Activated T-helper 1 cell treated with anti-CD3 and anti-CD28 coated beads, Interleukin-12 subunit alpha, Interleukin-12 subunit beta, Interleukin-2, Interleukin-4 antibody, amounts not matched to agents 30 ng/mL and 10 ng/mL and 1 ng/mL, durations not matched to agents 14 hours and 24 hours and 36 hours (primary cell): ENCODE measurements at places on chromosomes 11 and 22. TPM values are rescaled to one million over a fixed set of nuclear protein-coding genes. Genes with fewer than 3 reads are reported as not detected.

GRCh38 chr22:50207383-50208140, 6.8 kb downstream of the SELENOO start:
- peaks cover 11% of the 10 kb centered on the region for H3K4me1 ChIP-seq
- DNase-seq: no peak
- H3K27me3 ChIP-seq: no peaks in the 10 kb centered on the region
- H3K36me3 ChIP-seq: peaks cover 26% of the 10 kb centered on the region
- no peak overlapping the region for H3K4me3 ChIP-seq

GRCh38 chr11:17751558-17751957, 17.0 kb downstream of the KCNC1 start:
- no peak for DNase-seq
- H3K4me3 ChIP-seq: no peak overlapping the region
- no peaks in the 10 kb centered on the region for H3K27me3 ChIP-seq
- no peak overlapping the region for H3K27ac ChIP-seq

DNA sequence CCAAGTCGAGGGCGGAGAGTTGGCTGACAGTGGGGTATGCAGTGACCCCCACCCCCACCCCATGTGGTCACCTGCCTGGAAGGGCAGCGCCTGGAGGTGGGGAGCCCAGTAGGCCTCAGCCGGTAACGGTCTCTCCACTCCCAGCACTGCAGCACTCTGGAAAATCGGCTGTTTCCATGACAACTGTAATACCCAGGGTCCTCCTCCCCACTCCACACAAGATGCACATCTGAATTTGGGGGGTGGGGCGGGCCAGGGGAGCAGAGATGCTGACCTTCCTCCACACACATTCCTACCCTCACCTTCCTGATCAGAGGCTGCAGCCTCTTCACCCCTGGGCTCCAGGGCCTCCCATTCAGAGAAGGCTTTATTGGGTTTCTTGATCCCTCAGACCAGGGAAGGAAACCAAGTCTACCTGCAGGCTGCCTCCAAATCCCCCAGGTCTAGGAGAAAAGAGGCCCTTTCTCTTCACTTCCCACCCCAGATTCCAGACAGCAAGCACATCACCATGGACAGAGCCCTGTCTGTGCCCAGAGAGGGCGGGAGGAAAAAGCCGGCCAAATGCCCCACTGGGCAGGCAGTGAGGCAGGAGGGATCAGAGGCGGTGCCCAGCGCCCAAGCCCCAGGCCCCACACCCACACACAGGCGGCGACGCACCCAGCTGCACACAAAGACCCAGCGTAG, 46.5 kb downstream of the SLC22A12 start:
- no peak for DNase-seq
- no peaks in the 10 kb centered on the region for H3K36me3 ChIP-seq
- H3K4me1 ChIP-seq: peaks cover 10% of the 10 kb centered on the region
- no peak overlapping the region for H3K4me3 ChIP-seq
- peaks cover 5% of the 10 kb centered on the region for H3K27me3 ChIP-seq
- no peak overlapping the region for H3K27ac ChIP-seq

ZNF70 gene
- 2.1 and 2.2 TPM in 2 replicates for total RNA-seq

- no peaks in the 10 kb centered on the region for H3K36me3 ChIP-seq
- no peak for DNase-seq
- H3K4me3 ChIP-seq: no peak overlapping the region
- no peaks in the 10 kb centered on the region for H3K4me1 ChIP-seq
Observed at GRCh38 chr11:18748766-18749365, 22.9 kb upstream of the IGSF22 start.

OR4D5 gene
- total RNA-seq: not detected in 2 replicates

DNA sequence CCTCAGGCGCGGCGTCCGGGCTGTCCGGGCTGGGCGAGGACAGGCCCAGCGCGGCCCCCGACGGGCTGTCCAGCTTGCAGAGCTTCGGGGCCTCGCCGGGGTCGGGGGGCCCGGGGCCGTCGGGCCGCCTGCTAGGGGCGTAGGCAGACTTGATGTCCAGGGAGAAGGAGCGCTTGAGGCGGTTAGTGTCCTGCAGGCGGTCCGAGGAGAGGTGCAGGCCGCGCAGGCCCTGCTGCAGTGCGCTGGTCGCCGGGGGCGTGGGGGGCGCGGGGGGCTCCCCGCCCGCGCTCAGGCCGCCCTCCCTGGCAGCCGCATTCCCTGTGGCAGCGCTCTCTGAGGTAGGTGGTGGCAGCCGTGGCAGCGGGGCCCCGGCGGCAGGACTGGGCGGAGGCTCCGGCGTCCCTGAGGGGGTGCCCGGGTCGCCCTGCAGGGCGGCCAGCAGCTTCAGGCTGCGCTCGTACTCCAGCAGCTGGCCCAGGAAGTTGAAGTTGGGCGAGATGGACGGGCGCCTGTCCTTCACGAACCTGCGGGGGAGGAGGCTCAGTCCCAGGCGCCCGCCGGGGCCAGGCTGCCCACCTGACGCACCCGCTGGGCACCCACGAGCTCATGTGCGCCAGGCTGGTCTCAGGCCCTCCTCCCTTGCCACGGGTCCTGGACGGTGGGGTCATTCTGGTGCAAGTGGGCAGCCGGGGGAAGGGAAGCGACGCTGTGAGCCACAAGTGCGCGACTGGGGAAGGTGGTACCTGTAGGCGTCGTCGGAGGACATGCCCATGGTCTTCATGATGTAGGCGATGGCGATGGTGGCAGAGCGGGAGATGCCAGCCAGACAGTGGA, 14.8 kb downstream of the DUSP8 start:
- H3K4me3 ChIP-seq: no peak overlapping the region
- H3K27me3 ChIP-seq: peaks cover 2% of the 10 kb centered on the region
- no peak for DNase-seq
- H3K4me1 ChIP-seq: no peaks in the 10 kb centered on the region
- no peak overlapping the region for H3K27ac ChIP-seq

DNA sequence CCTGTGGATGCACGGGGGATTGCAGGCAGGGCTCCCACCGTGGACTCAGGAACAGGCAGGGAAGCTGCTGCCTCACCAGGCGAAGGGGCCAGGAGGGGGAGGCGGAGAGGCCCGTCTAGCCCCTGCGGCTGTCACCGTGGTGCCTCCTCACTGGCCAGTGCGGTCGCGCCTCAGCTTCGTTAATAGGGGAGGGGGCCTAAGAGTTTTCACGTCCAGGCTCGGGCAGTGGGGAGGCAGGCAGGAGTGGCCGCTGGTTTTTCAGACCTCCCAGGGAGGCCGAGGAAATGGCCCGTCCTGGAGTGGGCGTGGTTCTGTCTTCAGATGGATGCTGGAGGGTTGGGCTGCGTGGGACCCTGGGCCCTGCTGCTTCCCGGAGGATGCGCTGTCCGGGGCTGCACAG, 91.1 kb upstream of the B3GAT1 start:
- peaks cover 3% of the 10 kb centered on the region for H3K27me3 ChIP-seq
- no peak overlapping the region for H3K27ac ChIP-seq
- H3K4me1 ChIP-seq: no peaks in the 10 kb centered on the region
- no peak for DNase-seq

DNA sequence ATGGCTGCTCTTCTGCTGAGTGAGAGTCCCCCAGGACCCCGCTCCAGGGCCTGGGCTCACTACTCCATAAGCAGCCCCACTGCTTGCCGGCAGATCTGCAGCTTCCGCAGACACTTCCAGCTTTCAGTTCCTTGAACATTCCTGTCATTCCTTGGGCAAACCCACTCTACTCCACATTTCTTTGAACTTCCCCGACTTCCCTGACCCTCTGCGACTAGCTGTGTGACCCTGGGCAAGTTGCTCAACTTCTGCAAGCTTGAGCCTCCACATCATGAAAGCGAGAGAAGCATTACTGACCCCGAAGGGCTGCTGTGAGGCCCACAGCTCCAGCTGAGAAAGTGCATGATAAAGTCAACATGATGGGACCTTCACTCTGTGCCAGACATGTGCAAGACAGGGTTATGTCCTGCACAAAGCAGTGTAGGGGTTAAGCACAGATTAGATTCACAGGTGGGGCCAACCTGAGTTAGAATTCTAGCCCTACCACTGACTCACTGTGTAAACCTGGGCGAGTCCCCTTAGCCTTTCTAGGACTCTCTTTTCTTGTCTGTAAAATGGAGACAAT, 51.8 kb downstream of the THAP12 start:
- no peak for DNase-seq
- no peak overlapping the region for H3K27ac ChIP-seq
- H3K4me1 ChIP-seq: no peaks in the 10 kb centered on the region
- no peak overlapping the region for H3K4me3 ChIP-seq

DNA sequence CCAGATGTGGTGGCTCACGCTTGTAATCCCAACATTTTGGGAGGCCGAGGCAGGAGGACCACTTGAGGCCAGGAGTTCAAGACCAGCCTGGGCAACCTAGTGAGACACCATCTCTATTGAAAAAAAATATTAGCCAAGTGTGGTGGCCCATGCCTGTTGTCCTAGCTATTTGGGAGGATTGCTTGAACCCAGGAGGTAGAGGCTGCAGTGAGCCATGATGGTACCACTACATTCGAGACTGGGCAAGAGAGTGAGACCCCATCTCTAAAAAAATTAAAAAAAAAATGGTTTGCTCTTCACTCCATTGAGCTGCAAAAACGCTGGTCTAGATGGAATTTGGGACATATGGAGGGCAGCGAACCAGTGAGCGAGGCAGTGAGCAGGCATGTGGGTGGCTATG, 21.6 kb upstream of the SOX10 start:
- no peaks in the 10 kb centered on the region for H3K36me3 ChIP-seq
- no peak overlapping the region for H3K4me3 ChIP-seq

DNA sequence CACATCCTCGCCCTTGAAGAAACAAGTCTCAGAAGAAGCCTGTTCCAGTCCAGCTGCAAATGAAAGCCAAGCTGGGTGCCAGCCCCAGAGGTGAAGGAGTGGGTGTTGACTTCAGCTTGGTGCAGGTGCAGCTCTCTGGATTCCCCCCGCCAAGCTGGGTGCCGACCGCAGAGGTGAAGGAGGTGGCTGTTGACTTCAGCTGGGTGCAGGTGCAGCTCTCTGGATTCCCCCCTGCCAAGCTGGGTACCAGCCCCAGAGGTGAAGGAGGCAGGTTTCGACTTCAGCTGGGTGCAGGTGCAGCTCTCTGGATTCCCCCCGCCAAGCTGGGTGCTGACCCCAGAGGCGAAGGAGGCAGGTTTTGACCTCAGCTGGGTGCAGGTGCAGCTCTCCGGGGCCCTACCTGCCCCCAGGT, 1234.0 kb downstream of the TBC1D22A start:
- DNase-seq: no peak
- no peaks in the 10 kb centered on the region for H3K36me3 ChIP-seq
- no peaks in the 10 kb centered on the region for H3K4me1 ChIP-seq
- no peaks in the 10 kb centered on the region for H3K27me3 ChIP-seq
- H3K4me3 ChIP-seq: no peak overlapping the region
- no peak overlapping the region for H3K27ac ChIP-seq

DNA sequence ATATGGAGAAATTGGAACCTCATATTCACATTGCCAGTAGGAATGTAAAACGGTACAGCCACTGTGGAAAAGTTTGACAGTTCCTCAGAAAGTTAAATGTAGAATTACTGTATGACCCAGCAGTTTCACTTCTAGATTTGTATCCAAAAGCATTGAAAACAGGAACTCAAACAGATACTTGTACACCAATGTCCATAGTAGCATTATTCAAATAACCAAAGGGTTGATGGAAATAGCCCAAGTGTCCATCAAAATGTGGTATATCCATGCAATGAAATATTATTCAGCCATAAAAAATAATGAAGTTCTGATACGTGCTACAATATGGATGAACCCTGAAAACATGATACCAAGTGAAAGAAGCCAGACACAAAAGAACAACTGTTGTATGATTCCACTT, 17.8 kb downstream of the PRRG4 start:
- no peak overlapping the region for H3K27ac ChIP-seq
- H3K4me3 ChIP-seq: no peak overlapping the region
- DNase-seq: no peak
- H3K36me3 ChIP-seq: no peaks in the 10 kb centered on the region
- peaks cover 11% of the 10 kb centered on the region for H3K27me3 ChIP-seq

DNA sequence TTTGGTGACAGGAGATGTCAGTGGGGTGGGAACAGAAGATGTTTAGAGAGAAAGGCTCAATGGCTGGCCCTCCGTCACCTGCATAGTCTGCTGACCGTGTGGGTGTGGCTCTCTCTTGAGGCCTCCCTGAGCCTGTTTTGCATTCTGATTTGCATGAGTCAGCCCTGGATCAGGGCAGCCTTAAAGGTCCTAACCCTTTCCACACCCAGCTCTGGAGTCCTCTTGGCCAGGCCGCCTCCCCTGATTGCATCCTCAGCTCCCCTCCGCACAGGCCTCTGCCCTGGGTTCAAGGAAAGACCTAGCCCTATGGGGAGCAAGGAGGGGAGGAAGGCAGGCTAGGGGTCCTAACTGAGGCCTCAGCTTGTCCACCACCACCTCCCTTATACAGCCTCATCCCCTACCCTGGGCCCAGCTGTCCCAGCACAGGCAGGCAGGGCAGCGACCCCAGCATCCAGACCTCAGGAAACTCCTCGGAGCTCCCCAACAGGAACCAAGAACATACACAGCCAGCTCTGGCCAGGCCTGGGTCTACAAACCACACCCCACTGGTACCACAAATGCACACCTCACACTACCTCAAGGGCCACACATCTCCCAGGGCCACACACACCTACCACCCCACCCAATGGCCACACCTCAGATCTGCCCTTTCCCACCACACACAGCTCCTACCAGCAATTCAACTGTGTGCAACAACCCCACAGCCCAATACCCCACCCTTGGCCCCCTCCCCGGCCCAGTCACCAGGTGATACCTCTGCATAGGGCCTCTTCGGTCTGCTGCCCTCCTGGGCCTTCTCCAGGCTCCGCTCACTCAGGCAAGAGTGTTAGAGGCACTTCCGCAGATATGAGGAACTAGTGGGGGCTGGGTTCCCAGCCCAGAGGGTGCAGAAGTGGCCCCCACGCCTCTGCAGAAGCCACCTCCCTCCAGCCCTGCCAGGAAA, 13.7 kb downstream of the ARAP1 start:
- H3K4me1 ChIP-seq: peaks cover 48% of the 10 kb centered on the region
- H3K4me3 ChIP-seq: no peak overlapping the region
- DNase-seq: no peak

DNA sequence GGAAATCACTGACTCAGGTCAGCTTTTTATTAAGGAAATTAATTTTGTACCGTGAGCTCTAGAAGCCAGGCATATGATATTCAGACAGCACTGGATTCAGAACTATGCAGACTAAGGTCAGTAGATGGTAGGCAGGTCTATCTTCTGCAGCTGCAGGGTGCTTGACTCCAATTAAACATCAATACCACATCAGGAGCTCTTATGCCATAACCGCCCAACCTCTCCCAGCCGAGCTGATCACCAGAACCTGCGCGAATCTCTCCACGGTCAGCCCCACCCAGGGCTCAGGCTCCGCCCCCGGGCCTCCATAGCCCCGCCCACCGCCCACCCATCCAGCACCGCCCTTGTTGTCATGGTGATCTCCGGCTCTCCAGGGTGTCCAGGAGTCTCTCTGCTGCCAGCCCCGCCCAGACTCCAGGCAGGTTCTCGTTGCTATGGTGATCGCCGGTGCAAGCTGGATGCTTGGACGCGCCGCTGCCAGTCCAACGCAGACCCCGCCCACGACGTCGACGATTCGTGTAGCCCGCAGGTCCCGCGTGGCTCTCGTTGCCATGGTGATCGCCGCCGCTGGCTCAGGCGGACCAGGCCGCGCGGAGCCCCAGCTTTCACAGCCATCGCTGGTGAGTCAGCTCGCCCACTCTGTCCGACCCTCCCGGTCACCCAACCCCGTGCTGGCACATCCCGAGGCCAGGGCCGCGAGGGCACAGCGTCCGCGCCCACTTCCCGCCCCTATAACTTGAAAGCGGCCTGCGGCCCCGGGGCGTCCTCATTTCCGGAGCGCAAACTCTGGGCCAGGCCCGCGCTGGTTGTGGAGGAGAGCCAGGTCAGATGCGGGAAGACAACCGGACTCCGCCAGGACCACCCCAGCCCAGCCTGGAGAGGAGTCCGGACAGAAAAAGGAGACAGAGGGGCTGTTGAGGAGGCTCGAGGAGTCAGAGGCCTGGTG, at the start of gene RAB36:
RAB36 (plus strand) TSS at position 546 of the 946 bp plus-strand sequence. CDS start 1,140 bp downstream, outside the sequence.
- H3K4me1 ChIP-seq: peaks cover 23% of the 10 kb centered on the region
- peak within 1 kb of the TSS; percentile 70 for H3K27ac ChIP-seq
- no peaks in the 10 kb centered on the region for H3K36me3 ChIP-seq
- peaks cover 6% of the 10 kb centered on the region for H3K27me3 ChIP-seq
- peak within 1 kb of the TSS; percentile 72 for H3K4me3 ChIP-seq
- DNase-seq: peak; percentile 86
